ENCODE measurements at places on chromosomes 6 and 20.
A peak's percentile ranks its signal among the peaks of the same experiment; 100 is the strongest.

DNA sequence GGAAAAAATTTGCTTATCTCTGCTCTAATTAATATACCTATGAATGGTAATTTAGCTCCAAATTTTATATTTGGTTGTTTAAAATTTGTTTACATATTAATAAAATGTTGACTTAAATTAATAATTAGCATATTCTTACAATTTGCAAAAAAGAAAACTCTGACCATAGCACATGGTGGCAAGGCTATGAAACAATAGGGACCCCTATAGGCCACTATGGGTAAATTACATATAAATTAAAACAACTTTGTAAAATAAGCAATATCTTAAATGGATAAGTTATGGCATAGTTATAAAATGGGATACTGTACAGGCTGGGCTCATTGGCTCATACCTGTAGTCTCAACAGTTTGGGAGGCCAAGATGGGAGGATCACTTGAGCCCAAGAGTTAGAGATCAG is 76.0 kb downstream of the MKKS start:
- no peak for DNase-seq

GRCh38 chr6:107803957-107804356 is 20.2 kb downstream of the SCML4 start:
- no peak for DNase-seq

- no peak for DNase-seq
These were observed 121.2 kb downstream of the INSM1 start for GRCh38 chr20:20489054-20489453.

GRCh38 chr6:46882645-46883044 is 39.1 kb downstream of the ADGRF5 start:
- DNase-seq, result no peak

- no peak for DNase-seq
These were observed 570.9 kb downstream of the CDH26 start for GRCh38 chr20:60529149-60529548.

DNA sequence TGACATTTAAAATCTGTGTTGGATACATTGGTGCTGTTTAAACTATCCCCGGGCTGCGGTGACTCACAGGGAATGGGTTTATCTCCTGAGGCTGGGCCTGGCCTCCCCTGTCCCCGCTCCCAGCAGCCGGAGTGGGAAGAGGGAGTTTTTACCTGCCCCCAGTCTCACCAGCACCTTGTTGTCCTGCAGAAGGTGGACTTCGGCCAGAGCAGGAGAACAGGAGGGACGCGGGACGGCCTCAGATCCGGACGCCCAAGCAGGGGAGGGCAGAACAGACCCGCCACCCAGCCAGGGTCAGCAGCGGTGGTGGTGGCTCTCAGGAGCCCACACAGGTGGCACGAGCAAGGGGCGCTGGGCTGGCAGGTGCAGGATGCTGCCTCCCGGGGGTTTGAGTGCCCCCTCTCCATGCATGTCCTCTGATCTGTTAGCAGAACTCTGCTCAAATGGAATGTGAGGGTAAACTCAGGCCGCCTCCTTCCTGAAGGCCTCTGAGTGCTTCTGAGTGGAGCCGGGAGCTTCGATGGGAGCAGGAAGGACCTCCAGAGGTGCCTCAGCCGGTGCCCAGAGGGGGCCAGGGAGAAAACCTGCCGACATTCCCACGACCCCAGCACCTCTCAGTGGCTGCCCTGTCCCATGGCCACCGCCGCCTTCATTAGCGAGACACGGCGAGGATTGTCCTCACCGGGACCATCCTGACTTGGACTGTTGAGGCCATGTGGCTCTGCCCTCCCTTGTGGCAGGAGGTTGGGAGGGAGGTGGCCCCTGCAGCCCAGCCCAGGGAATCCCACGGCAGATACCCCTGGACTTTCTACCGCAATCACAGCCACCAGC is 43.4 kb upstream of the MRGBP start:
- no peak for DNase-seq

GRCh38 chr6:133887156-133887879 is 1.6 kb upstream of the TCF21 start:
- DNase-seq, result peak; percentile 38

- no peak for DNase-seq
These were observed 17.3 kb downstream of the EEF1E1 start for GRCh38 chr6:8085053-8085511.

DNA sequence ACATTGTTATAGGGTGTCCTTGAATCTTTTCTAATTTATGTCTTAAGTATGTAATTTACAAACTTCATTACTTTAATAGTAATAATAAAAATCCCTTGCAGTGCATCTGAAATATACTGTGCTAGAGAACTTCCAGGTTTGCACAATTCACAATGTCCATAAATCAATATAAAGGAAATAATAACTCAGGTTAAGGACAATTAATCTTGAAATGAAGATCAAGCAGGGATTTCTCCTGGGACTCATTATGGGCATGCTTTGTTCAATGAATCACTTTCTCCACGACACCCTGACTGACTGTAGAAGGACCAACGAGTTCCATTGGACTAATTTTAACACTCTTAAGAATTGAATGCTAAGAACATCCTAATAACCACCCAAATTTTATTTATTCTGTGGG is 110.0 kb downstream of the PHACTR1 start:
- no peak for DNase-seq

DNA sequence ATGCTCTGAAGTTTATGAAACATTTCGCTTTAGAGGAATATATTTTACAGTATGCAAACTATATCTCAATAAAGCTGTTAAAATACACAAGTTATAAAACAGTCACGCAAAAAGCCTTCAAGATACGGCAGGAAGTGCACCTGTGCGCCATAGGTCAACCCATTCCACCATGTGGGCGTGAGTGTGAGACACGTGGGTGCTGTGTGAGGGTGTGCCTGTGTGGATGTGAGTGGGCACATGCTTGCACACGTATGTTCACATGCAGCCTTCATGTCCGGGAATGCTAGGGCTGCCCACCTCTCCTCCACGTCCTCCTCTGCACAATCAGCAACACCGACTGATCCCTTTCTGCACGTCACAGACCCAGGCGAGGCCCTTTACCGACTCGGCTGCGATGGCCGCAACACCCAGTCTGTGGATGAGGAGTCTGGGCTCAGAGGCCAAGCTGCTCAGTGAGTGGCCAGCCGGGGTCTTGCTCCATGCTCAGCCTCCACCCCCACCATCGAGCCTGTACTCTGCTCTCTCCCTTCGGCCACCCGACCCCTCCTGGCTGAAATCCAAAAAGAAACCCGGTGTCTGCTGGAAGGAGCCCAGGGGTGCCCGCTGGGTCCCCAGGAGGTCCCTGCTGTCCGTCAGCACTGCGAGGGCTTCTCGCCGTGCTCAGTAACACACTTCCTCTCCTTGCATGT is 3.0 kb upstream of the FRMD1 start:
- no peak for DNase-seq

DNA sequence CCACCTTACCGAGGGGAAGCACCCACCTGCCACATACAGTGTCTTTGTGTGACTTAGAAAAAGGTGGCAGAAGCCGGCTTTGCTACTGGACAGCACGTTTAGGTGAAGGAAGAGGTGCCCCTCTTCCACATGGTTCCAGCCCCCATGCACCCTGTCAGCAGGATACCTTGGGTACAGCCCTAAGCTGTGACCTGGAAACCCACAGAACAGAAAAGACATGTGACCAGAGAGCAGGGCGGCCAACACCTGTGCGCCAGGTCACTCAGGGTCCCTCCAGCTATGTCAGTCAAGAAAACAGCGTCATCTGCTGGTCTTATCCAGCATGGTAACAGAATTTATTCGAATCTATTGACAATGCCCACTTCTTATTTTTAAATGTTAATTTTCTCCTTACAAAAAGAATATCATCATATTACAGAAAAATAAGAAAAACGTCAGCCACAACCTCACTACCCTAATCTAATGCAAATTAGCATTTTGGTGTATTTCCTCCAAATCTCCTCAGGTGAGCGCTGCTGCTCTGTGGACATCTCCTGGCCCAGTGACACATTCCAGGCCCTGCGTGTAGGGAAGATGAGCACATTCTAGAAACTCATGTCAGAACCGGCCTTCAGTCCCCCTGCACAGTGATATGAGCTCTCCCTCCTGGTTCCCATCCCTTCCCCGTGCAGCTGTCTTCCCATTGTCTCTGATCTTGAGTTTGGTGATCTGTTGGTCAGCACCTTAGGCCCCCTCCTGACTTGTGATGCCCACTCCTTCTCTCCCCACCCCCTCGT is 37.2 kb downstream of the GTF2H5 start:
- DNase-seq, result no peak

DNA sequence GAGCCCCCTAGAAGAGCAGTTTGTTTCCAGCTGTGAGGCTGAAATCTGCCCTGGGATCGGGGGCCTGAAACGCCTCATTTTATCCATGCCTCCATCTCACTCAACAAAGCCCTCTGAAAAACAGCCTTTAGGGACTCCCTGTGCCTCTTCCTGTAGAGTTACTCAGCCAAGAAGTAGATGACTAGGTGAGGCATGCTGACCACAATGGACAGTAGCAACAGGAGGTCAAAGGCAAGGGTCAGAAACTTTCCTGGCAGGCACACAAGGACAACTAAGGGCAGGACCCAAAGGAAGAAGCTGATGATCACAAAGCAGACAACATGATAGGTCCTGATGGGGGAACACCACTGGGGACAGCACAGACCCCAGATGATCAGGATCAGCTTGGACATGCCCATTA is 12.8 kb downstream of the MAS1L start:
- DNase-seq, result no peak

GRCh38 chr20:46114449-46114848 is 3.7 kb upstream of the CD40 start:
- DNase-seq, result no peak

GRCh38 chr20:7673841-7674240 is 266.4 kb downstream of the HAO1 start:
- DNase-seq, result no peak

GRCh38 chr20:44566018-44566417 is 16.4 kb upstream of the PKIG start:
- no peak for DNase-seq

- DNase-seq, result no peak
These were observed 71.6 kb upstream of the SLC22A1 start for GRCh38 chr6:160050022-160050421.

DNA sequence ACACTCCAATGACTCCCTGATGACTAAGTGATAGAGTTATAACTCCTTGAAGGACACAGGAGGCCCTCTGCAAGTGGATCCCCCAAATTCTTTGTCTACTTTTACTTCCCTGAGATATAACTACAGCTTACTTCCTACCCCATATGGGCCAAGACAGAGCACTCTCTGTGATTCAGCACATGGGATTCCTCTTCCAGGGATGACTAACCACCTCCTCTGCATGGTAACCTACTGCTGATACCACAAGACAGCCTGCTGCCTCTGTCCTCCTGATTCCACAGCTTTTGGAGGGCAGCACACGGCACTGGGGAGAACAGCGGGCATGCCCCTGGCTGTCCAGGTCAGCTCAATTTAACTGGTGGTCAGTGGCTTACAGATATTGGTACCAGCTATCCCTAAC is 675.7 kb upstream of the AGPAT4 start:
- no peak for DNase-seq

DNA sequence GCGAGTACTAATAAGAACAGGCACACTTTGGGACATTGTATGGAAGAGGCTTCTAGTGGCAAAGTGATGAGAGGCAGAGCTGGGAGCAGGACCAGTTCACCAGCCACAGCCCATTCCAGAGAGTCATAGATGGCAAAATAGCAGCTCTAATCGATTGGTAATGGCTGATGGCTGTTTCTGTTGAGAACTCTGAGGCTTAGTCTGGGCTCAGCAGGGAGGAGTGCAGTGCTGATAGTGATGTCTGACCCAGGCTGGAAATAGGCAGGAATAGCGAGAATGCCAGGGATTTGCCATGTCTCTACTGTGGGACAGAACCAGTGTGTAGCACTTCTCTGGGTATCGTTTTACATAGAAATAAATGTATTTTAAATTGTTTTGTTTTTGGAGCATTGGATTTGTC is 620.0 kb upstream of the FLRT3 start:
- no peak for DNase-seq

DNA sequence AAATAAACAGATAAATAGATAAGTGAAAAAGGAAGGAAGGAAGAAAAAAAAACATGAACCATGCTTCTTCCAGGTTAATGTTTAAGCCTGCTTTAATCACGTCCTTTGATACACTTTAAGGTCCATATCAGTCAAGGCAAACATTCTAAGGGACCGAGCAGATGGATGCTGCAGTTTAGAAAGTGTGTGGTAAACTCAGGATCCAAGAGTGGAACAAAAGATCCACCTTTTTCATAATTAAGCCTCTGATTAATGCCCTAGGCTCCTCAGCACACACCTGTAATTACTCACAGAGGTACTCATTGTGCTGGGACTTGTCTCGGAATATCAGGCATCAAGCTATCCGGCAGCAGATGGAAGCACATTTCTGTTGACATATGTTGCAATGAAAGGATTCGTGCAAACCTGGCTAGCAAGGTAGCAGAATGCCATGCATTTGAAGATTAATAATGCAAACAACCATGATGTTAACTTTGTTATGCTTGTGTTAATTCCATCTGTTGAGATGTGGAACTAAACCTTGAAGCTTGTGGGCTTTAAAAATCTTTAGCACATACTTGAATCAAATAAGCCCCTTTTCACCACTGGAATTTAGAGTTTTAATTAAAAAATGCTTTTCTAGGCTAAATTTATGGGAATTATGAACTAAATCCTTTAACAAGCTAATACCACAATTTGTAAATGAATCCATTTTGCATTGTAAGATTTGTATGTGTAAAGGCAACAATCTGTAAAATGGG is 163.7 kb downstream of the RALGAPA2 start:
- DNase-seq, result peak; percentile 58

GRCh38 chr6:164286011-164286410 is 871.5 kb downstream of the QKI start:
- no peak for DNase-seq

DNA sequence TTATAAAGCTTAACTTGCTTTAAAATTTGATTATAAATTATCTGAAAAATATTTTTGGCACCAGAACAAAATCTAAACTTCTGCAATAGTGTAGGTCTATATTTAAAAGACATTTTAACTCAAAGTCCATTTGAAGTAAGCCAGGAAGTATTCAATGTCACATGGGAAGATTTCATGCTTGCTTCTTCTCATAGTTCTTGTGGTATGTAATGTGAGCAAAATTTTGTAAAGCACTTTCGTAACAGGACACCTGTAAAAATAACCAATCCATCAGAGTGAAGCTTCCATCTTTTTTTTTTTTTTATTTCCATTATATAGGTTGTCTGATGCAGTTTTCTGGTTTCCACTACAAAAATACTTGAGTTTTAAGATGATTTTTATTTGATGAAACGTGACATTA is 386.1 kb downstream of the LAMA2 start:
- DNase-seq, result no peak

- DNase-seq, result no peak
These were observed 4.7 kb downstream of the ZMYND8 start for GRCh38 chr20:47351643-47352331.

Data from SHP77 (cell line).